ENCODE measurements at places on chromosomes 5 and 9.

- no peak for DNase-seq
These were observed 9.4 kb upstream of the SCGB3A2 start for GRCh38 chr5:147869112-147869511.

- no peak for DNase-seq
These were observed 1083.0 kb downstream of the CDH9 start for GRCh38 chr5:25955337-25955736.

GRCh38 chr9:80811003-80811402 is 878.3 kb downstream of the TLE1 start:
- no peak for DNase-seq

- no peak for DNase-seq
These were observed 8.0 kb upstream of the LAMC3 start for GRCh38 chr9:131001021-131001420.

GRCh38 chr5:17477043-17477442 is 21.0 kb upstream of the TAF11L2 start:
- DNase-seq = no peak

Data from stimulated activated CD8-positive, alpha-beta memory T cell treated with anti-CD3 and anti-CD28 coated beads, Interleukin-15, amount 100 ng/mL, for 48 hours (primary cell).